ENCODE measurements at places on chromosomes 13 and 19. TPM values are rescaled to one million over a fixed set of nuclear protein-coding genes. Genes with fewer than 3 reads are reported as not detected.

Gene OSCAR
- total RNA-seq, result not detected

Gene DIRAS1
- 3.1 TPM for total RNA-seq

Gene NANOS2
- not detected for total RNA-seq

Gene DMWD
- 62.6 TPM for total RNA-seq

Gene DCT
- not detected for total RNA-seq

Gene RFPL4A
- not detected for total RNA-seq

Gene RGCC
- 358 TPM for total RNA-seq

Gene NCCRP1
- total RNA-seq, result not detected

Gene ZNF805
- 8.6 TPM for total RNA-seq

Gene METTL21C
- not detected for total RNA-seq

Gene CYP2F1
- total RNA-seq, result not detected

Gene PNKP
- 81.3 TPM for total RNA-seq

Gene ANKRD27
- total RNA-seq, result 27.2 TPM

Gene TNFSF9
- total RNA-seq, result 12.1 TPM

Gene FLT1
- 156 TPM for total RNA-seq

Gene CYP2A6
- total RNA-seq, result not detected

Gene PSG1
- 2.0 TPM for total RNA-seq

Gene BCL3
- total RNA-seq, result 30.0 TPM

Gene ZNF296
- 0.78 TPM for total RNA-seq

Gene SMAD9
- total RNA-seq, result 2.3 TPM

Gene KASH5
- not detected for total RNA-seq

Gene CD79A
- not detected for total RNA-seq

Gene DHRS12
- total RNA-seq, result 10.3 TPM

Gene CERS1
- 12.3 TPM for total RNA-seq

Gene PRSS57
- not detected for total RNA-seq

Gene NLRP5
- total RNA-seq, result not detected

Gene TLE6
- 0.58 TPM for total RNA-seq

Gene RPS19
- total RNA-seq, result 1,545 TPM

Gene GFY
- not detected for total RNA-seq

Gene ZNF99
- total RNA-seq, result not detected

Gene MCEMP1
- not detected for total RNA-seq

Gene GPR183
- 0.58 TPM for total RNA-seq

Gene NKPD1
- 0.29 TPM for total RNA-seq

Gene FCER2
- total RNA-seq, result not detected

Gene RETN
- total RNA-seq, result not detected

Gene DENND1C
- not detected for total RNA-seq

Gene ZNF69
- 15.2 TPM for total RNA-seq

Gene ZC3H4
- total RNA-seq, result 24.1 TPM

Gene ZNF610
- 4.9 TPM for total RNA-seq

Gene SLC27A5
- 8.7 TPM for total RNA-seq
